ENCODE measurements at places on chromosomes 13 and 19. TPM values are rescaled to one million over a fixed set of nuclear protein-coding genes. Genes with fewer than 3 reads are reported as not detected.

DNA sequence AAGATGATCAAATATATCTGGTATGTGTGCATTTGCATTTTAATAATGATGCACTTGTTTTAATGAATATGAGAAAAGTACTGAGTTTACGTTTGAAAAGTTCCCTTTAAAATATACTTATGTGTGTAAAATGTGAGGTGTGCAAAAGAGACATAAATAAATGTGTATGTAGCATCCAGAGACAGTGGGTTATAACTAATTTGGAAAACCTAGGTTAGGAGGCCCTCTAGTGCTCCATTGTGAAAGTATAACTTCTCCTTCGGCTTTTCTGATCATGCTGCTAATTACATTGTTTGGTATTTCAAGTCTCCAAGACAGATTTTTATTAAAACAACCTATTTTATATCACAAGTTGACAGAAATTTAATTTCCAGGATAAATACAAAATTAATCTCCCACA, 30.1 kb downstream of the SCEL start:
- peak; percentile 66 for DNase-seq

- DNase-seq: no peak
Measured at GRCh38 chr19:3683405-3684053, 16.7 kb downstream of the PIP5K1C start.

GRCh38 chr19:2702170-2703076, at the start of gene GNG7:
TSS of gene GNG7 (minus strand) at chr19:2702694. CDS start at chr19:2520688, 182,006 bp downstream.
- DNase-seq: peak; percentile 98

GRCh38 chr19:7063764-7064418, 5.4 kb upstream of the MBD3L3 start:
- DNase-seq: no peak

GRCh38 chr19:35792888-35793287, 17.5 kb downstream of the ARHGAP33 start:
- DNase-seq: no peak

The EDNRB gene
- total RNA-seq: 3.6 TPM

DNA sequence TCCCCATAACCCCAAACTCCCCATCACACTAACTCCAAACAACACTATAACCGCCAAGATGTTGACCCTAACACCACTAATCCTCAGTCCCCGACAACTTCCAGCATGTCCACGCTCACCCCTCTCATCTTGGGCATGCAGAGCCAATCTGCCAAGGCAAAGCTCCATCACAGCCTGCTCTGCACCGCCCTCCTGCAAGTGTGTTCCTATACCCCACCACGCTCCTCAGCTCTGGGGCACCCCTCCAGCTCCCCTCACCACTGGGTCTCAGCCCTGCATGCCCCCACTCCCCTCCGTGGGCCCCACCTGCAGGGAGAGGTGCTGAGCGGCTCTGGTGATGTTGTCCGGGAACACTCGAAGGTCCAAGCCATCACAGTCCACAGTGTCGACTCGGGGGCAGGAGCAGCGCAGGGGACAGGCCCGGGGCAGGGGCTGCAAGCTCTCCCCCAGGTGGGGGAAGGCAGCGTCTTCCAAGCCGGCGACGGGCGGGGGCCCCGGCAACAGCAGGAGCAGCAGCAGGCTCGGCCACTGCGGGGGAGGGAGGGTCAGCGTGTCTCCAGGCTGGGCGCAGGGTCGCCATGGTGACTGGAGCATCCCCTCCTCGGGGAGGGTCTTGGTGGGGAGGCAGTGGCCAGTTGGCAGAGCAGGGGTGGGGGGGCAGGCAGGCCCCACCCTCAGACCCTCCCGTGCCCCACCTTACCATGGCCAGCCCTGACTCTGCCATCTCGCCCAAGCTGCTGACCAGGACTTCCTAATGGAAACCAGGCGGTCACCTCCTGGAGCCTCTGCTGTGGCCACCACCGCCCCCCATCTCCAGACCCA, 527 bp downstream of the PODNL1 start:
- DNase-seq: no peak

DNA sequence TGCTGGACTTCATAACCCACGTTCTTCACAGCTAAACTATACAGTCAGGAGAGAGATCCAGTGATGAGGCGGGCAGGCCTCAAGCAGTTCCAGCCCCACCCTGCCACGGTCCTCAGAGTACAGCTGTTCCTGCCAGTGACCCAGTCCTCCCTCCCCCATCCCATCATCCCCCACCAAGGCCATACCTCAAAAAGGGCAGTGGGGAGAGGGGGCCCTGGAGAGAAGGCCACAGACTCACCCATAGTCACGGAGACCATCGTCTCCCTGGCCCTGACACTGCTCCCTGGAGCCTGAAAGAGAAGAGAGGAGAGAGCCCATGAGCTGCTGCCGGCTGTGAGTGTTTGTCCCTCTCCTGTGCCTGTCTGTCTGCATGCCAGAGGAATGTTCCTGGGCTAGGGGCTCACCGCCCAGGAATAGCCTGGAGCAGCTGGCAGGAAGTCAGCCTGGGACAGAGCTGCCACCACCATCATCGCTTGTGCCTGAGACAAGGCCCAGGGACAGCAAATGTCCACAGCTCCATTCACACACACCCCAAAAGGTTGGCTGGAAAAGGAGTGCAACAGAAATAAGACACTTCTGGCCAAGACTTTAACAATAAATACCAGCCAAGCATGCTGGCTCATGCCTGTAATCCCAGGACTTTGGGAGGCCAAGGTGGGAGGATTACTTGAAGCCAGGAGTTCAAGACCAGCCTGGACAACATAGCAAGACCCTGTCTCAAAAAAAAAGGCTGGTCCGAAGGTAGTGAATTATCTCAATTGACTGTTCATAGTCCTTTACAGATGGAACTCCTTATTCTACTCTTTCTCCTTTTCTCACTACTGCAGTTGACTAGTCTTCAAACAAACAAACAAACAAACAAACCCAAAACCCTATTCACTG, 6.4 kb downstream of the C19orf47 start:
- no peak for DNase-seq

GRCh38 chr19:55198651-55199050, 10.7 kb downstream of the PTPRH start:
- no peak for DNase-seq

The S1PR5 gene
- total RNA-seq: 0.73 TPM

The PPP1R13L gene
- total RNA-seq: 36.4 TPM

- no peak for DNase-seq
Measured at GRCh38 chr19:6087074-6087571, 23.2 kb downstream of the RFX2 start.

DNA sequence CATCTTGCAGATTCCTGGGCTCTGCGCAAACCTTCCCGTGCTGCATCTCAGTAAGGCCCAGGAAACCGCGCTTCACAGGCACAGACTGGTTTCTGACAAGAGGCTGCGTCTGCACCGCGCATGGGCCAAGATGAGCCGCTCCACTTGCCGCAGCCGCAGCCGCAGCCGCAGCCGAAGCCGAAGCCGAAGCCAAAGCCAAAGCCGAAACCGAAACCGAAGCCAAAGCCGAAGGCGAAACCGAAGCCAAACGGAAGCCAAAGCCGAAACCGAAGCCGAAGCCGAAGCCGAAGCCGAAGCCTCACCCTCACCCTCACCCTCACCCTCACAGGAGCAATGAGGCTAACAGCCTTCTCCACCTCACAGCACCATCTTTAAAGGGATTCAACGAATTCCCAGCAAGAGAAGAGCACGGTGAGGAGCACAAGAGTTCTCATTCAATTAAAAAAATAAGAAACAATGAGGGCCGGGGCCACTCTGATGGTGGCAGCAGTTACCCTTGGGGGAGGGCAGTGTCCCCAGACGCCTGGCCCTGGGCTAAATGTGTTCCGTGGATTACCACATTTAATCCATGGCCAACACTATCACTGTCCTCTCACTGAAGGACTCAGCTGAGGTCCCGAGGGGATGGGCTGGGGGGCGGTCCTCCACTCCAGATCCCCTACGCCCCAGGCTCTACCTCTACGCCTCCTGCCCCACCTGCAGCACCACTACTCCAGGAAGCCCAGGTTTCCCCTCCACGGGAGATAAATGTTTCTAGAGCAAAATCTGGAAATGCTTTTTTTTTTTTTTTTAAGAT, 29.1 kb downstream of the ZNF787 start:
- no peak for DNase-seq

DNA sequence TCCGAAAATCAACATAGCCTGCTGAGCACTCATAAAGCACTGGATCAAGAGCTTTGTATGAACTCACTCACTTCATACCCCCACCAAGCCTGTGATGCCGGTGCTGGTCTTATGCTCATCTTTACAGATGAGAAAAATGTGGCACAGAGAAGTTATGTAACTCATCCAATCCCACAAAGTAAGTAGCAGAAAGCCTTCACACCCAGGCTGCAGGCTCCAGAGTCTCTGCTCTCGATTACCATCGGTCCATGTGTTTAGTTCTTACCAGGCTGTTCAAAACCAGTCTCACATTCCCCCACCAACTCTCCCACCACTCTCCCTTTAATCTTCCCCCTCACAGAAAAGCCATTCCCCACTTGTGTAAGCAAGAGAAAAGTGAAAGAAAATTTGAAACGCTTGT, 276.0 kb downstream of the DNAJC15 start:
- no peak for DNase-seq

DNA sequence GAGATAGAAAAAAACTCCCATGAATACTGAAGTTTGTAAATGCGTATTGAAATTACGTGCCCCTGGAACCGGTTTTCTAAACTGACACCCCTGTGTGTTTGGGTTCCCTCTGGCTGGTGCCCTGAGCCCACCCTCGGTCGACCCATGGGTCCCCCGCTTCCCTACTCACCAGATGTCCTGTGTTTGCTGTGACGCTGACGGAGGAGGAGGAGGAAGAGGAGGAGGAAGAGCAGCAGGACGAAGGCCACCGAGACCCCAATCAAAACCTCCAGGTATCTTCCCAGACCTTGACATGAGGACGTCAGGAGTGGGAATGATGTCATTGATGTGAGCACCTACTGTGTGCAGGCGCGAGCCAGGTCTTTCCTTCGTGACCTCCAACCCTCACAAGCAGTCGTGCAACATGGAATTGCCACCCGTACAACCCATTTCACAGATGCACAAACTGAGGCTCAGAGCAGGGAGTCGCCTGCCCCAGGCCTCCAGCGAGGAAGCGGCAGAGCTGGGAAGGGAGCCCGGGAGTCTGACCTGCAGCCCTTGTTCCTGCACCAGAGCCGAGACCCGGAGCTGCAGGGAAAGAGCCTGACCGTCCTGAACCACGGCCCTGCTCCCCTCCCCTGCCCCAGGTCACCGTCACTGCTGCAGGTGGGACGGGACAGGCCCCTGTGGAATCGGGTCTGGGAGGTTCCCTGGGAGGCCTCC, 3.7 kb downstream of the LILRB3 start:
- no peak for DNase-seq

The KIR2DL1 gene
- total RNA-seq: not detected

GRCh38 chr13:50745542-50746115, 97.9 kb downstream of the DLEU7 start:
- no peak for DNase-seq

The CYP2A7 gene
- not detected for total RNA-seq

The ZFR2 gene
- not detected for total RNA-seq

The GSX1 gene
- not detected for total RNA-seq

The MYO9B gene
- total RNA-seq: 168 TPM

DNA sequence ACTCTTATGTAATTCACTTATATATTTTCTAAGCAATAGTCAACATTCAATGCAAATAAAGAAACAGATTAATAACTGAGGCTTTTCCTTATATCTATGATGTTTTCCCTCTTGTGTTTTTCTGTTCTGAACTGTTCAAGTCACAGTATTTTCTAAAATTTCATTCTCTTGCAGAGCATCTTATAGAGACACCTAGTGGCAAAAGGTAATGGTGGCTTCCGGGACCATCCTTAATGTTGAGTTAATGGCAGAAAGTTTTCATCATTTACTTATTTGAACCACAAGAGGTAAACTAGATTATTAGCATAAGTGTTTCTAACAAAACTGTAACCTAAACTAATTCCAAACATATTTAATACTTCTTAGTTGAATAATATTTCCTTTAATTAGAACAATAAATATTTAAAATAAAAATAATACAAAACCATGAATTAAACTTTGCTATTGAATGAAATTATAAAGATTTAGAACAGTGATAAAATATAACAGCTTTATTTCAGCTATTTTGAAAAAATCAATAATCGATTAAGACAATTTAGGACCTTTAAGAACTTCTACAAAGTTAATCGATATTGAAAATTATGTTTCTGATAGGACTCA, 1.7 kb upstream of the SLITRK5 start:
- no peak for DNase-seq

DNA sequence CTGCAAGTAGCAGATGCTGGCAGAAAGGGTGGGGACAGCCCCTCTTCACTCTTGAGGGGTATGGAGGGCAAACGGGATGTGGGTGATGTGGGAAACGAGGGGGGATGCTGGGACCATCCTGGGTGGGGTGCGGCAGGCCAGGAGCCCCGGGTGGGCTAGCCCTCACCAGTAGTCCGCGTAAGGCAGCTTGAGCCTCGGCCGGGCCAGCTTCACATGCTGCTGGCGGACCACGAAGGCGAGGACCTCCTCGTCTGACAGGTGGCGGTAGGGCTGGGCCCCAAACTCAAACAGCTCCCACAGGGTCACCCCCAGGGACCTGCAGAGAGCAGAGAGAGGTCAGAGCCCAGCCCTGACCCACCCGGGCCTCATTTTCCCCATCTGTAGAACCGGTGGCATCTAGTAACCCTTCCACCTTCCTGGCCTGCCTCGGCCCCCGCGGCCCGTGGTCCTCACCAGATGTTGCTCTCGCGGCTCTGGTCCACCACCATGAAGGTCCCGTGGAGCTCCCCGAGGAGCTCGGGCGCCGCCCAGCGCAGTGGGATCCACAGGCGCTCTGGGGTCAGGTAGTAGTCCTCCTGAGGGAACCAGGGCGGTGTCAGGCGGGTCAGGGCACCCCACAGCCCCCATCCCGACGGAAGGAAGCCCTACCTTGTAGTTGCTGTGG, 10.7 kb downstream of the LMTK3 start:
- no peak for DNase-seq

The SIGLEC14 gene
- 2.0 TPM for total RNA-seq

The LRCH1 gene
- 14.2 TPM for total RNA-seq

The CEACAM1 gene
- 8.7 TPM for total RNA-seq

The KCNRG gene
- 1.2 TPM for total RNA-seq

The IFNL2 gene
- not detected for total RNA-seq

GRCh38 chr13:65330691-65331090, 1899.4 kb downstream of the PCDH9 start:
- DNase-seq: no peak

The RINL gene
- total RNA-seq: 9.2 TPM

DNA sequence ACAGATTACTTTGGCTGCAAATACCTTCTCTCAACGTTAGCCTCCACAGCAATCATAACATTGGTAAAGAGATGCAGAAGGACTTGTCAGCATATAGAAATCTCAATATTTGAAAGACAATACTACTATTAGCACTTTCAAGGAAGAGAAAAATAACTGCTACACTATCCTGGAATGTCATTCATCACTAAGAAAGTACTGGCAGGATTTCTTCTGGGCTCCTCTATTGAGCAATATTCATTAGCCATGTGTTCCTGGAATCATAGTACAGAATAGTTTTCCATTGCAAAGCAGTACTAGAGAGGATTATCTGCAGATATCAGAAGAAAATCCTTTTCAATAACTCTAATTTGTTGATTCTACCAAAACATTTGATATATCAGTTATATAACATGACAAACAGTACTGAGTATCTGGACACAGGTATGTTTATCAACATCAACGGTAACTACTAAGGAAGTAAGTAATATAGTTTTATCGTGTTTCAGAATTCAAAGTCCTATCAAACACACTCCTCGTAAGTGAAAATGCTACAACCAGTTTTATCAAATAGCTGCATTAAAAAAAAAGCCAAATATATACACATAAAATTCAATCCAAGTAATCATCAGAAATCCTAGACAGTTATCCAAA, 27.3 kb downstream of the INTS6 start:
- no peak for DNase-seq
